Hindlimb muscle (tissue), 1 donor: ENCODE measurements at places on chromosomes 1 and 21. TPM values are rescaled to one million over a fixed set of nuclear protein-coding genes. Genes with fewer than 3 reads are reported as not detected.

LEFTY1 gene
- 0.52 TPM for polyA plus RNA-seq

MYOC gene
- polyA plus RNA-seq, result 2.4 TPM

SERTAD4 gene
- 2.7 TPM for polyA plus RNA-seq

CSMD2 gene
- polyA plus RNA-seq, result 0.46 TPM

NMNAT1 gene
- polyA plus RNA-seq, result 12.8 TPM

NUP210L gene
- polyA plus RNA-seq, result not detected

SF3B4 gene
- 41.1 TPM for polyA plus RNA-seq

GRCh38 chr1:239301251-239301650 is 85.1 kb upstream of the CHRM3 start:
- DNase-seq, result no peak

GRCh38 chr1:172530000-172530399 is 3.0 kb upstream of the SUCO start:
- no peak for DNase-seq

GRCh38 chr21:41086569-41086968 is 81.4 kb upstream of the BACE2 start:
- no peak for DNase-seq

- DNase-seq, result no peak
These were observed 106.8 kb downstream of the AK5 start for GRCh38 chr1:77388661-77389060.

- DNase-seq, result no peak
These were observed 320.9 kb upstream of the CAMK1G start for GRCh38 chr1:209262631-209263030.

DNA sequence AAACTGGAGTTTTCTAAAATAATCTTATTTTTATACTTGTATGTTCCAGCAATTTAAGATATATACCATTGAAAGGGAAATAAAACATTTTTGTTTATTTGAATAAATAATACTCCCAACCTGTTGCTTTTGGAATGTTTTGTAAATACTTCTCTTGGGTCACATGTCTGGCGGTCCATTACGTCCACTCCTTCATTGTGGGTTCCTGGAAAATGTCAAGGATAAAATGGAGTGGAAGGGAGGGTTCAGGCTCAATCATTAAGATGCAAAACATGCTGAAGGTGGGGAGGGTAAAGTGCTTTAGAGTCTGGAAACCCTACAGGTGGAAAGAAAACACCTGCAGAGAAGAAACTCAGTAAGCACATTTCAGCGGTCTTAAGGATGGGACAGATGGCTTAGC is 34.2 kb upstream of the FAM3B start:
- DNase-seq, result no peak

DNA sequence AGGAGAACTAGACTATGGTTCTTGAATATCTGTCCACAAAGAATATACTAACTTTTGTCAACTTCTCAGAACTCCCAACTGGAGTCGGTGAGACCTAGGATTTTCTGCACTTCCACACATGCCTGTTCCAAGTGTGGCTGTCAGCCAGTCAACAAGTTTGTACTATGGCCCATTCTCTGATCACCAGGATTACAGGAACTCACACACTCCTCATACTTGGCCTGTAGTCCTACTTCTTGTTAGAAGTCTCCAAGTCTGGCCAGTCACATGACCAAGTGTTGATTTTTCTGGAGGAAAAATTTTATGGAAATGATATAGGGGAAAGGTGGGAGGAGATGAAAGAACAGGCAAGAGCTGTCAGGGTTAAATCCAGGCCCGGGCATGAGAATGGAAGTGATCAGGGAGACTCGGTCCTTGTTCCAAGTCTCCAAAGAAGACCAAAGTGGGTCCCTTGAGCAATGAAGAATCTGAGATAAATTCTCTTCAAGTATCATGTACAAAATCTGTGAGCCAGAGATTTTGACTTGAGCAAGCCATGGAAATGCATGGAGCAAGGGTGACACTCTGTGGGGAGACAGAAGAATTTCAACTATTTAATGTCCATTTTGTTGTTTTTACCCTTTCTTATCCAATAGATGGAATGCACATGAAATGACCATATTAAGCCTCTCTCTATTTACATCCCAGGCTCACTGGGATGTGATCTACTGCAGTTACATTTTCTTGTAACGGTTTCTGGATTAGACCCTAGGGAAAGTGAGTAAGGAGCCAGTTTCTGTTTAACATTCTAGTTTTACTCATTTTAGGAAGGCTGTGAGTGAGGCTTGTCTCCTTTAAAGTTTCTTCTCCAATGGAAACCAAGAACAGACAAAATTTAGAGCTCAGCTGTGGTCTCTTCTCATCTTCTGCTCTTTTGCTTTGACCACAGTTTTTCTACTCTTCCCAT is 320.9 kb downstream of the ASTN1 start:
- DNase-seq, result peak; percentile 66

DNA sequence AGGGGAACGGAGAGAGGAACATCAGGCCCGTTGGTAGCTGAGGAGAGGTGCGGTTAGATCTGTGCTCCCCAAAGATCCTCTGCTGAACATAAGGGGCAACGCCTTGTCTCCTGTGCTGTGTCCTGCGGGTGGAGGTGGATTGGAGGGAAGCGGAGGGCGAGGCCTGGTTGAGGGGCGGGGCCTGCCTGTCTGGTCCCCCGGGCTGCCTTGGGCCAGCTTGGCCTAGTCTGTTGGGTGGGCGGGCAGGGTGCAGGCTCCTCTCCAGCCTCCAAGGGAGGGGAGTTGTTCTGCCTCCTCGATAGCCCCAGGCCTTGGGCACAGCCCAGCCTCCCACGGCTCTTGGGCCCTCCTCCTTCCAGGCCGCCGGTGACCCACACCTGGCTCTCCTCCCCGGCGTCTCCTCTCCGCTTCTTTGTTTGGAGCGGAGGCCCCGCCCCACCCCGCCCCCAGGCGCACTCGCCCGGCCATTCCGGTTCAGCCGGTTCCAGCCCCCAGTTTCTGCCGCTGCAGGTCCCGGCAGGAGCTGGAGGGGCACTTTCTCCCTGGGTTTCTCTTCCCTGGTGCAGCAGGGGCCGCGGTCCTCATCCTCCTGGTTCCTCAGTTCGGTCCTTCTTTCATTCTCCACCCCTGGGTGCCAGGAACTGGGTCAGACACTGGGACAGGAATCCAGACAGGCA is 19.4 kb downstream of the PTPRF start:
- DNase-seq, result no peak

DNA sequence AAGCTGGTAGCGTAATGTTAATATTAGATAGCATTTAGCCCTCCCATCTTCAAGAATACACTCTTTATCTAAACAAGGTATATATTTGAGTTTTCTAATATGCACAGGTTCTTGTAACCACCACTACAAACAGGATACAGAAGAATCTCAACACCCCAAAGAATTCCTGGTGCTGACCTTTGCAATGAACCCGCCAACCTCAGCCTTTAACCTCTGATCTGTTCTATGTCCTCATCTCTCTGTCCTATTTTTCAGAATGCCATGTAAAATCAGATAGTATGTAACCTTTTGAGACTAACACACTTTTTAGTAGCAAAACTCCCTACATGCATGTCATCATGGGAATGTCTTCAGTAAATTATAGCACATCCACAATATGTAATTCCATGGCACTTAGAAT is 71.1 kb downstream of the LRRC8C start:
- no peak for DNase-seq

GRCh38 chr1:32127409-32128198 is 19.7 kb downstream of the KPNA6 start:
- no peak for DNase-seq

DNA sequence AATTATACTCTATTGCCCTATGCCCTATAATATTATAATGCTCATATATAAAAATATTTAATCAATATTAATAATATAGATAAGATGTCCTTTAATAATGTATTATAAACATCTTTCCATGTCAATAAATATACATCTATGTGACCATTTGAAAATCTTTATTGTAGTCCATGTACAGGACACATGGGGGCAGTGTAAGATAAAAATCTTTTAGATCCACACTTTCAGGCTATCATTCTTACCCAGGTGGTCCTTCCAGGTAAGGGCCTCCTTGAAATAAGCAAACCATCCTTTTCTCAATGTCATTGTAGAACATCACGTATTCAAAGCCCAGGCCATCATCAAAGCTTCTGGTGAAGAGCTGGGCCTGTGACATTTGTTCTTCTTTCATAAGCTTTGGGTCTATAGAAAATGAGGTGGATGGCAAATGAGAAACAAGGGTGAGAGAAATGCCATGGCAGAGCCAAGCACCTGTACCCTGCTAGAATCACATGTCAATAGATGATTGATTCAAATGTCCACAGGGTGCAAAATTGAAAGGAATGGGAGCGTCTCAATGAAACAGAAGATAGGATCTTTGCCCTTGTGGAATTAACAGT is 20.2 kb downstream of the THEM4 start:
- no peak for DNase-seq

DNA sequence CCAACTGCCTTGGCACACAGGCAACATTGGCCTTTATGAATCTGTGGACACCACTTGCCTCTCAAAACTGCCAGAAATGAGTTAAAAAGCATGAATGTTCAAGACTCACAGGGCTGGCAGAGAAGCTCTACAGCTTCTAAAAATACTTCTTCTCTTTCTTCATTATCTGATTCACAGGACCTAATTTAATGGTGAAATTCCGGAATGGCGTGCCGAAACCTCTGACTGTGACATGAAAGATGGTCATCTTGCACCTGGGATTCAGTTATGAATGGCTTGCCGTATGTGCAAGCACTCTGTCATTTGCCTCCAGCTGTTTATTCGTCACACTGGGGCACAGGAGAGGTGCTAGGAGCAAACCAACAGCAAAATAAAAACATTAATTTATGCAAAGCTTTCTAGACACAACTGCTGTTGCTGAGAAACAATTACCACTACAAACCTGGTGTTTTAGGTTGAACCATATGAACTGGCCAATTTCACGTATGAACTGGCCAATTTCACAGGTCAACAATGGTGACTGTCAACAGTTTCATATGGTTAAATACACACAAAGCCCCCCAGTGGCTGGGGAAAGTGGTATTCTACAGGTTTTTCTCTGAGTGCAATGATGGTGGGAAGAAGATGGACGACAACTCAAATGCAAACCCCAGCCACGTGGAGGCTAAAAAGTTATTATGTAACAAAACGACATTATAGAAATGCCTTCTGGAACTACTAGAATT is 648.3 kb downstream of the KIF26B start:
- no peak for DNase-seq

- no peak for DNase-seq
These were observed 2.2 kb upstream of the LAPTM5 start for GRCh38 chr1:30759718-30760281.

DNA sequence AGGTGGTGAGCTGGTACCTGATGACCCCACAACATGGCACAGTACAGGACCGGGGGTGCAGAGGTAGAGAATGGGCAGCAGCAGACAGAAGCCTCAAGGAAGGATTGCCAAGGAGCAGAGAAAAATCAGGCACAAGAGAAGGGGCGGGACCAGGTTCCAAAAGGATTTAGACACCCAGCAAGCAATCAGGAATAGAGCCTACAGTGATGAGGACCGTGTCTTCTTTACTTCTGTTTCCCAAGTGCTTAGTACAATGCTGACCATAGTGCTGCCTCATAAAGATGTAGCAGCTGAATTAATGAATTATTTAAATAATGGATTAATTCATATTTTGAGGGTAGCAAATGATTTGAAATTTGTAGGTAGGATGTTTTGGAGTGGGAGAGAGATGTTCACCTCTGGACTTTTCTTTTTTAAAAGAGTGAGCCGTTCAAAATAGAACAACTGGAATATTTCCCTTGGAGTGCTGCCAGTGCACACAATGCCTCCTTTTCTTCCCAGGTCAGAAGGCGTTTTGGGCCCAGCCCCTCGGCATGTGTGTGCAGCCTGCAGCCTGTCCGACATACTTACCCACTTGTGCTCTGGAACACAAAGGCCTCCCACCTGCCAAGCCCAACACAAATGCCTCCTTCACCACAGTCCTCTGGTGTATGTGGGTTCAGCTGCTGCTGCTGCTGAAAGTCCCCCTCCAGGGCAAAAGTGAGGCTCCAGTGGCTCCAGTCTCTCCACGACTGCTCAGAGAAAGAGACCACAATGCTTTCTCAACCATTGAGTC is 19.6 kb downstream of the KANK4 start:
- DNase-seq, result no peak

GRCh38 chr1:86887479-86888162 is 26.3 kb downstream of the SELENOF start:
- no peak for DNase-seq

DNA sequence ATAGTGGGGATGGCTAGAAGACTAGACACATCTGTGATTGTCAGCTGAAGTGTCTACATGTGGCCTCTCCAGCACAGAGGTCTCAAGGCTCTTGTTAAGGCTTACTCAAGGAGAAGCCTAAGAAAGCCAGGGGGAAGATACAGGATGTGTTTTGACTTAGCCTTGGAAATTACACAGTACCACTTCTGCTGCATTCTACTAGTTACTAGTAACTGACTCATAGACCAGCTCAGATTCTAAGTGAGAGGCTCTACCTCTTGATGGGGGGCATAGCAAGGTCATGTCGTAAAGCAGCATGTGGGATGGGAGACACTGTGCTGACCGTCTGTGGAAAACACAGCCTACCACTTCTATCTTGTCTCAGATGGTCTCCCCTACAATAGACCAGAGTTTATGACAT is 99.5 kb downstream of the UBE2U start:
- no peak for DNase-seq

DNA sequence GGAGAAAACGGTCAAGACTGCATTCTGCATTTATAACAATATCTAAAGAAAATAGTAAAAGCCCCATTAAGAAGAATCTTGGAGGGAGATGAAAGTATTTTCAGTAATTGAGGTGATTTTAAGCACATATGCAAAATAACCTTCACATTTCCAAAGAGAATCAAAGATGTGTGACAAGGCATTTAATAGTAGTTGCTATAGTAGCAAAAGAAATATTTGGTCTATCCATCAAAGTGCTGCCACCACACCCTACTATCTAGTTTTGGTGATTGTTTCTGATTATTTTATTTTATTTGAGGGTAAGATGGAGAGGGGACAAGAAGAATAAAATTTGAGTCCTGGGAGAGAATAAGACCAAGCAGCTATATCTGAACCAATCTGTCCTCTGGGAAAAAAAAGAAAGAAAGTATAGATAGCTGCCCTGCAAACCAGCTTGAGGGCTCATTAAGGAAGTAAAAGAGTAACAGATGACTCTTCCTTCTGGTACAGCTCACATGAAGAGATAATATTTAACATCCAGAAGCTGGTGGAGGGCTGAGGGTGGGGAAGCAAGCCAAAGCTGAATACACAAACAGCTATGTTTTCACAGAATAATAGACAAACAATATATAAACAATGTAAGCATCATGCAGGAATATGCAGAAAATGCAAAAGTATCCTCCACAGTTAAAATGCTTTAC is 47.2 kb upstream of the RASAL2 start:
- DNase-seq, result no peak

GRCh38 chr1:24540906-24541710 is 14.8 kb upstream of the NCMAP start:
- no peak for DNase-seq

DNA sequence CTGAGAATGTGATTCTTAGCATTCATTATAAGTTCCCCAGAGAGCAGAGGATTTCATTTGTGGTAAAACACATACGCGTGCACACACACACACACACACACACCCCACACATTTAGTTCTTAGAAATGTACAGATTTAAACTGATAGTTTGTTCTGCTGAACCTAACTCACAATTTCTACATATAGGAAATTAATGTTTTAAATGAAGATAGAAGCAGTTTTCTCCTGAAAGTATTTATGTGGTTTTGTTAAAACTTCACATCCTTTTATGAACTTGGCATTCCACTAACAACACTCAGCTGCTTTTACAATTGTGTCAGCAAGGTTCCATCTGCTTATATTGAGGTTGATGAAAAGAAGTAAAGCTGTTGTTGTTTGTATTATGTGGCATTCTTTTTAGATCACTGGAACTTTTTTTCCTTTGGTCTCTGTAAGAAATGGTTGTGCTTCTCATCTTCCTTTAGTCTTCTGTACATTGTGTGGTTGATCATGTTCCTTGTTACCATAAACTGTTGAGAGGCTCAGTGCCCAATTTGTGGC is 41.6 kb downstream of the AK4 start:
- DNase-seq, result no peak

GRCh38 chr1:30815556-30815955 is 58.0 kb upstream of the LAPTM5 start:
- no peak for DNase-seq
